ENCODE measurements at places on chromosomes 1 and 21. TPM values are rescaled to one million over a fixed set of nuclear protein-coding genes. Genes with fewer than 3 reads are reported as not detected.

The APCS gene
- 0.33 TPM for total RNA-seq

DNA sequence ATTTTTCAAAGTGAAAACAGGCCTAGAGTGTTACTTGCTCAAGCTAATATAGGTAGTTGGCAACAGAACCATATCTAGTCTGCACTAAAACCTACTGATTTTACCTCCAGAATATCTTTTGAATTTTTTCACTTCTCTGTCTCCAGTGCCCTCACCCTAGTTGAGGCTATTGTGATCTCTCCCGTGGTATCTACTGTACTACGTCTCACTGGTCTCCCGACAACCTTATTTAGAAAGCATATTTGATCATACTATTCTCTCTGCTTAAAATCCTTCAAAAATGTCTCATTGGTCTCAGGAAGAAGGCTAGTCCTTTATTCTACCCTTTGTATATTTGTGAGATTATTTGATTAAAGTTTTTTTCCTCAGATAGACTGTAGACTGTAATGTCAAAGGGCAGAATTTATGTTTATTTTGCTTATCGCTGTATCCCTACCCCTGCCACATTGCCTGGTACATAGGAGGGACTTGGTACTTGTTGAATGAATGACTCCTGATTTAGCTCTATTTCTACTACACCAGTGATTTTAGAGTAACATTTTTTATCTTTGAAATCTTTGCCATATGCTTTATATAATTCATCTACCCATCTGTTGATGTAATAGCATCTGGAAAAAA is 135.5 kb upstream of the KIAA1614 start:
- no peak for DNase-seq

The LCE1F gene
- not detected for total RNA-seq

GRCh38 chr1:112800289-112800688 is 85.2 kb upstream of the PPM1J start:
- no peak for DNase-seq

DNA sequence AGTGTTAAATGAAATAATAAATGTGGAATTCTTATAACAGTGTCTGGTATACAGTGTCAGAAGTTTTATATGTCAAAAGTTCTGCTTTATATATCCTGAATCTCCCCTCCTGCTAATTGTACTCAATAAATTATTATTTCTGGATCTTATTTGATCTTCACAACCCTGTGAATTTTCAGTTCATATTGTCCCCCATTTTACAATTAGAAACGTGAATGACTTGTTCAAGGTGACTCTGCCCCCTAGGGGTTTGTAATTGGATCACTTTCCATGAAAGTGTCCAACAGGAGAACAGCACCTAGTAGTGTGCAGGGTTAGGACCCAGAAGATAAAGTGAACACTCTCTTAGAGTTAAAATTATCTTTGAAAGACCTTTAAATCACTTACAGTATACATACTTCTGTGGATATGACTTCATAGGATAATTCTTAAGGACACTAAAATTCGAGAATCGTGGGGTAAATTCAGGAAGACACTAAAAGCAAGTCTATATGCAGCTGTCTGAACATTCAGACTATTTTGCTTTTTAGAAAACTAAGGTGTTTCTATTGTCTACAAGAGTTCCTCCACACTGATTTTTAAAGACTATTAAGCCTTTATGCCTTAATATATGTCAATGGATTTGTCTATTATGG is 4.5 kb upstream of the DDR2 start:
- DNase-seq, result no peak

GRCh38 chr1:18861082-18861481 is 1.6 kb upstream of the TAS1R2 start:
- DNase-seq, result no peak

Data from Panc1 (cell line).